ENCODE measurements at places on chromosomes 2 and 18.

GRCh38 chr2:230447455-230448451 lies 31.8 kb downstream of the SP100 start:
- no peak for DNase-seq

DNA sequence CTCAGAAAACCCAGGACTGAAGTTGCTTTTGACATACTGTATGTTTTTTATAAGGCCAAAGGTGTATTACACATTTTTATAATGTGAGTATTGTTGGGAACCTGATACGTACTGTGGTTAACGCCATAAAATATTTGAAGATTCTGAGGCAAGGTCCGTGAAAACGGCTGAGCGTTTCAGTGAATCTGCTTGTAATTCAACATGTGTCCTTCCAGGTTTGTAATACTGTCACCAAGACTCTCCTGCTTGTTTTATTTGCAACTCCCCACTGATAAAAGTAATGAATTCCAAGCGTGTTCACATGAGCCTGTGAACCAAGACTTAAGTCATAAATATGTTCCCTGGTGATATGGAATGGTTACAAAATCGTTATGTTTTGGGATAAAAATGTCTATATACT lies 23.9 kb upstream of the FRZB start:
- DNase-seq: no peak

DNA sequence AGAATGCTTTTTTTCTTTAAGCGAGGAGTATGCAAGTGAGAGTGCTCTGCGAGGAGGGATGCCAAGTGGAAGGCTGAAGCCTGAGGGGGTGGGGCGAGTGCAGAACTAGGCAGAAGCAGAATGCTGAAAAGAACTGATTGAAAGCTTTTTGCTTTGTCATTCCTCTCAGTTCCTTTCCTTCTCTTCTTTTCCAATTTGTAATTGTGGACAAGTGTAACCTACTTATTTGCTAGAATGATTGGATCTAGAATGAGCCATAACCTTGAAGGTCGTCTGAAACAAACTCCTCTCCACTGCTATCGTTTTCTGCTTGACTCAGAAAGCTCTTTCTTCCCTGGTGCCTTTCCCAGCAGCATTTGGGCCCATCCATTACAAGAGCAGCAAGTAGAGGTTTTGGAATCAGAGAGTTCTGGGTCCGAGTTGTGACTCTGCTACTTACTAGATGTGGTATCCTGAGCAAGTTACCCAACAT lies 115.3 kb downstream of the METTL8 start:
- peak; percentile 44 for DNase-seq

GRCh38 chr2:73931531-73932500 lies 5.1 kb downstream of the DGUOK start:
- no peak for DNase-seq

DNA sequence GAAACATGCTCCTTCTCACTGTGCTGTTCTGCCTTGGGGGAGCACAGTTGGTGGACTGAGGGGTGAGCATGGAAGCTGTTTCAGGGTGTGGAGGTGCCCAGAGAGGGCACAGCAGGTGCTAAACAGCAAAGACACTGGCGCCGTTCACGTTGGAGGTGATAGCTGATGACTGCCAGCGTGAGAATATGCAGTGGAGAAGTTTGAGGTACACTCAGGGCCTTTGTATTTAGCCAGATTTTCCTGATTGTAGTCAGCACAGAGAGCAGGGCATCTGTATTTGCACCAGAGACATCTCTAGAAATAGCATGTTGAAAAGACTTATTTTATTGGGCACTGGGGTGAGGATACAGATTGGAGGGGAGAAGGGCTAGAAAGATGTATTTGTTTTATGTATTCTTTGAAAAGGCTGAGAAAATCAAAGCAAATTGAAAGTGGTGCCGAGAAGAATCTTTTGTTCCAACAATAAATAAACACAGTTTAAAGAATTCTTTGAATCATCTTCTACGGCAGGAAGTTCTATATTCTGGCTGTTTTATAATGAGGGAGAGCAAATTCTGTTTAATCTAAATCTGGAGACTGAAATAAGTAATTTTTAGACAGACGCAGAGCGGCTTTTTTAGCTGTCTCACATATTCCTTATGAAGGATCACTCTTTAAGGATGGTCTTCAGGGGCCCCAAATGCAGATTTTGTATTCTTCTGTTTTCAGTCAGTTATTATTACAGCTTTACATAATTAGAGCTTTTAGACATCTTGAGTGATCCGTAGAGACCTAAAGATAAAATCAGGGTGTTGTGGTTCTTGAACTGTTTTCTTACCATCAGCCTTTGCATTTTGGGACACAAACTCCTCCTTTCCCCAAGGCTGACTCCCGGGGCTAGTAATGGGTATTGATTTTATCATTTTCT lies 7.1 kb downstream of the ZNF532 start:
- no peak for DNase-seq

DNA sequence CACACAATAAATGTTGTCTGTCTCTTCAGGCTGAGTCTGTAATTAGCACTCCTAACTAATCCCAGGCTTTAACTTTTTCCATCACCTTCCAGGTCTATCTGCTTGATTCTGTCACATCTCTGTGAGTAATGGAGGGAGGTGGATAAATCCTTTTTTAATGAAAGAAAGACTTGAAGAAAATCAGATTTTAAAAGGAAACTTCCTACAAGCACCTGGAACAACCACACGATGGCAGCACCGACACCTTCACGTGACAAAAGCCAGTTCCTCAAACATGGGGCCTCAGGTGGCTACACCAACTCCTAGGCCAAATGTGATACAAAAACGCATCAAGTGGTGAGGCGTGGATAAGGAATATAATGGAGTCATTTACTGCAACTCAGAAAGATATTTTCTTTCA lies 41.8 kb downstream of the TGFBRAP1 start:
- peak; percentile 47 for DNase-seq

GRCh38 chr2:230828272-230828961 lies 36.3 kb upstream of the ITM2C start:
- peak; percentile 50 for DNase-seq

- DNase-seq: no peak
Measured at GRCh38 chr2:57725337-57725947, 321.2 kb upstream of the VRK2 start.

- no peak for DNase-seq
Measured at GRCh38 chr18:79918615-79919011, 32.8 kb downstream of the SLC66A2 start.

- no peak for DNase-seq
Measured at GRCh38 chr2:109563288-109563687, 50.5 kb downstream of the SEPTIN10 start.

- DNase-seq: no peak
Measured at GRCh38 chr2:180694445-180695421, 285.7 kb upstream of the UBE2E3 start.

- no peak for DNase-seq
Measured at GRCh38 chr2:44510246-44510645, 148.5 kb downstream of the CAMKMT start.

Measured in ELF-1 (cell line).